Stimulated activated CD8-positive, alpha-beta memory T cell treated with anti-CD3 and anti-CD28 coated beads, Interleukin-7, amount 100 ng/mL, for 24 hours (primary cell): ENCODE measurements at places on chromosomes 3 and 15.

DNA sequence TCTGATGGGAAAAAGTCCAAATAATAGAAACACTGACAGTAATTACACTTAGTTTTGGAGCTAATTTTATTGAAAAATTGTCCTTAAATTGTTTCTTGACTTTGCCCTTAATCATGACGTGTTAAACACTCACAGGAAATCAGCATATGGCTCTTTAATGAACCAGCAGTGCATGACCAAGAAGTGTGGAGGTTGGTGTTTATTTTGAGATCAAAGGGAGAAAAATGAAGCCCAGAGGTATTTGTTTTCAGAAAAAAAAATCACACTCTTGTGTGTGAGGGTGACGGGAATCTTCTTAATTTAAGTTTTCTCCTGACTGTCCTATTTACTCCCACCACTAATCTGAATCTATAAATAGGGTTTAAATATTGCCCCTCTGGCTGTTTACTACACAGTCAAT, 28.8 kb upstream of the SYNM start:
- DNase-seq, result no peak

GRCh38 chr3:25661694-25662437, 2.8 kb downstream of the TOP2B start:
- no peak for DNase-seq

DNA sequence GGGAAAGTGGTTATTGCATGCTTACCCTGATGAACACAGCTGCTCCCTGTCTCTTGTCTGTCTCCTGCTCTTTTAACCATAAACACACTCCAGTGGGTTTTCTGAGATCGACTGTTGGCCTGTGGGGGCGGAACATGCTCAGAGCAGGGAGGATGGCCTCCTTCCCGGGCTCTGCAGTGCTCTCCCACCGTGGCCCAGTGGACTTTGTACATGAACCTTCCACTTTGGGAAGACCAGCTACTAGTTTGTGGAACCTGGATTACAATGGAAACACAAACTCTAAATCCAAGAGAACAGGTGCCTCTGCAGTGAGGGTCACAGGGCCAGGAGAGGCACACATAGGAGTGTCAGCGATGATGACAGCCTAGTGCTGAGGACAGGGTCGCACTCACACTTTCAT, 56.5 kb downstream of the KLF13 start:
- DNase-seq, result no peak

DNA sequence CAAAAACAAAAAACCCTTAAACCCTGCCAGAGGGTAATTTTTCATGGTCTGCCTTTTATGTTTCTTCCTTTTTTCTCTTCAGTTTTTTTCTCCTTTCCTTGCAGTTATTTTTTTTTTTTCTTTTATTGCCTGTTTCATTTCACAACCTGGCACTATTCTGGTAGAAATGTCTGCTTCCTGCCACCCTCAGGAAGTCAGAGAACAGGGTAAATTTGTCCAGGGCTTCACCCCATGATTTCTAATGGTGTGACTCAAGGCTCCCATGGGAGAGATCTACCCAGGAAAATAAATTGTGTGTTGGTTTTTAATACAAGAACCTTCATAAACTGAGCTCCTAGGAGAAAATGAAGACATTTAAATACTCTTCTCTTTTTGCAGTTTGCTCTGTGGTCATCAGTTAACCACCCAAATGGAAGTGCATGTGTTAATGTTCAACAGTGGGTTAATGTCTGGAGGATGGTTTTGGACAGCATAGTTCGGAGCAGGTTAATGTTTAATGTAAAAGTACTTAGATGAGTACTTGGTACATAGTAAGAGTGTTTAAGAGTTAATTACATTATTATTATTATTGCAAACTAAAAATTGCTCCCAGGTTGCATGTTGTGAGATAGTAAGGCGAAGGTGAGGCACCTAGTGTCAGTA, 45.9 kb downstream of the CGNL1 start:
- no peak for DNase-seq

DNA sequence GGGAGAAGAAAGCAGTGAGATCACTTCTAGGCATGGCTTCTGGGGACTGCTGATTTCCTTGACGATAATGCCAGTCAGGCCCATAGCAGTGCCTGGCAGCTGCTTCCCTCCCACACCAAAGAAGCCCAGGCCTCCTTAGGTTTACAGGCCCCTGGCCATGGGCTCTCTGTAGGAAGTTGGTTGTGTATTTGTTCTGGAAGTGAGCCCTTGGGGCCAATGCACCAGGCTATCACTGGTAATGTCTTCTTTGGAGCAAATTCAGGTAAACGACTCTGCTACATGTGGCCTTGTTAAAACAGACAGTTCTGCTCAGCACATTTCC, 89.3 kb downstream of the CCNL1 start:
- no peak for DNase-seq

GRCh38 chr15:71891026-71891425, 80.7 kb downstream of the NR2E3 start:
- no peak for DNase-seq
